ENCODE measurements at places on chromosomes 4 and X.

DNA sequence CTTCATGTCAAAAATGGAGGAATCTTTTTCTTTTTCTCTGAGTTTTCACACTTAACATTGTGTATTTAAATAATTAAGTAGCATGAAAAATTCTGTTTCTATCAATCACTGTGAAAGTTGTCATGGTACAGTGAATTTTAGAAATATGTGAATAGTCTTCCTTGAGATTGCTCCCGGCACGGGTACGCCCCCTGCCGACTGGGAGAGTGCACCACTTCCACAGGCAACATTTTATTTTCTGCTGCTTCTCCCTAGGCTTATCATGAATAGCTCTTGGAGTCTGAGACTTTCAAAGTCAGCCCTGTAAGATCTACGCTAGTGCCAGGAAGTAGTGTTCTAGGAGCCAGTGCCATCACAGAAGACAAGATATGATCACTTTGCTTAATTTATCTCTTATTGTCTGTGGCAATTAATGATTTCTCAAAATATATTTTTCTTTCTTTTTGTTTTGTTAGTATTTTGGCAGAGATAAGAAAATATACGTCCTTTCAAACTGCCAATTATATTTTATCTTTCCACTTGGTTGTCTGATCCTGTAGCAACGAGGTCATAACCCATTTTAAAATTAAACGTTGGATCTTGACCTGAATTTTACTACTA lies 763.8 kb upstream of the AADAT start:
- DNase-seq, result no peak

- DNase-seq, result no peak
Measured at GRCh38 chrX:15834827-15835595, 19.6 kb downstream of the AP1S2 start.

GRCh38 chrX:128622296-128622695 lies 570.1 kb upstream of the ACTRT1 start:
- DNase-seq, result peak; percentile 39

- no peak for DNase-seq
Measured at GRCh38 chr4:179415847-179416223, 1973.6 kb upstream of the AGA start.

DNA sequence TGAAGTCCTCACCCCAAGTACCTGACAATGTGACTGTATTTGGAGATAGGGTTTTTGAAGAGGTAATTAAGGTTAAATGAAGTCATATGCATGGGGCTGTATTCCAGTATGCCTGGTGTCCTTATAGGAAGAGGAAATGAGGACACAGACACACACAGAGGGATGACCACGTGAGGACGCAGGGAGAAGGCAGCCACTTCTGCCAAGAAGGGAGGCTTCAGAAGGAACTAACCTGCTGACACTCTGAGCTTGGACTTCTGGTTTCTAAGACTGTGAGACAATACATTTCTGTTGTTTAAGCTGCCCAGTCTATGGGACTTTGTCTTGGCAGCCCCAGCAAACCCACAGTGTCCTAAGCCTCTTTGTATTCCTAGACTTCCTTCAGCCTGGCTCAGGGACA lies 3.0 kb upstream of the SLC2A9 start:
- no peak for DNase-seq

- DNase-seq, result no peak
Measured at GRCh38 chr4:121693450-121693849, 3.3 kb downstream of the ANXA5 start.

DNA sequence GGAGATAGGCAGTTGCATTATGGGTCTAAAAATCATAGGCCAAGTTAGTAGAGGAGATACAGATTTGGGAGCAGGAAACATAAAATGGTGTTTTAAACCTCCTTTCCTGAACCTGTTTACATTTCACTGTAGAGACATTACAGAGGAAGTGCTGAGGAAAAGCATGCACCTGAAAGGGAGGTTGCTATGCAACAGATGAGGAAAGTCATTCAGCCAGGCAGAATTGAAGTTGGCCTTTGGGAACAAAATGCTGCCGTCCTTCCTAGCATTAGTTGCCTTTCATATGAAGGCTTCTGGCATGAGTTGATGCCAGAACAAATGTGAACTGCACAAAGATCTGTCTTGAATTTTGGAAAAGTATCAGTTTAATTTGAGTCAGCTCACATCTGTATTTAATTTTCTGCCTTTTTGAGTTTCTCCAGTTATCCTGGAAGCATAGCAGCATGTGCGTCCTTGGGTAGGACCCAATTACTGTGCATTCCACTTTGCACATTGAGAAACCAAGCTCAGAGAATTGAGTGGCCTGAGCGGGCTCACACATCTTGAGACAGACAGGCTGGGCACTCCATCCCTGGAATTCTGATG lies 38.2 kb downstream of the MAGED1 start:
- no peak for DNase-seq

GRCh38 chr4:118836301-118837120 lies 585 bp upstream of the SEC24D start:
- no peak for DNase-seq

GRCh38 chrX:13452283-13452682 lies 117.1 kb upstream of the EGFL6 start:
- DNase-seq, result no peak

DNA sequence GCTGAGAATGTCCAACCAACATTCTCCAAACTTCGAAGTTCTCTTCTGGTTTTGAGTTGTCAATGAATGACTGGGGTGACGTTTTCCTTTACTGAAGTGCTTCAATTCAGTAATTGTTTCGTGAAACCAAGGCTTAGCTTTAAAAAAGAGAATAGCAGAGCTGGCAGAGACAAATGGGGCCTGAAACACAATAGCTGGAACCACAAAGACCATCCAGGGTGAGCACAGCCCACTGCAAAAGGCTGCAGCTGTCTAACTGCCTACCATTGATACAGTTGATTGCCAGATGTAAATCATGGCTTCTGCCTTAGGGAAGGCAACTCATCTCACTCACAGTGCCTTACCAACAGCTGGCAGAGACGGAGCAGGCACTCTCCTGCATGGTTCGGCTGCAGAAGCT lies 78.7 kb upstream of the ZNF518B start:
- DNase-seq, result no peak

- DNase-seq, result no peak
Measured at GRCh38 chr4:48756689-48757220, 23.3 kb downstream of the FRYL start.

DNA sequence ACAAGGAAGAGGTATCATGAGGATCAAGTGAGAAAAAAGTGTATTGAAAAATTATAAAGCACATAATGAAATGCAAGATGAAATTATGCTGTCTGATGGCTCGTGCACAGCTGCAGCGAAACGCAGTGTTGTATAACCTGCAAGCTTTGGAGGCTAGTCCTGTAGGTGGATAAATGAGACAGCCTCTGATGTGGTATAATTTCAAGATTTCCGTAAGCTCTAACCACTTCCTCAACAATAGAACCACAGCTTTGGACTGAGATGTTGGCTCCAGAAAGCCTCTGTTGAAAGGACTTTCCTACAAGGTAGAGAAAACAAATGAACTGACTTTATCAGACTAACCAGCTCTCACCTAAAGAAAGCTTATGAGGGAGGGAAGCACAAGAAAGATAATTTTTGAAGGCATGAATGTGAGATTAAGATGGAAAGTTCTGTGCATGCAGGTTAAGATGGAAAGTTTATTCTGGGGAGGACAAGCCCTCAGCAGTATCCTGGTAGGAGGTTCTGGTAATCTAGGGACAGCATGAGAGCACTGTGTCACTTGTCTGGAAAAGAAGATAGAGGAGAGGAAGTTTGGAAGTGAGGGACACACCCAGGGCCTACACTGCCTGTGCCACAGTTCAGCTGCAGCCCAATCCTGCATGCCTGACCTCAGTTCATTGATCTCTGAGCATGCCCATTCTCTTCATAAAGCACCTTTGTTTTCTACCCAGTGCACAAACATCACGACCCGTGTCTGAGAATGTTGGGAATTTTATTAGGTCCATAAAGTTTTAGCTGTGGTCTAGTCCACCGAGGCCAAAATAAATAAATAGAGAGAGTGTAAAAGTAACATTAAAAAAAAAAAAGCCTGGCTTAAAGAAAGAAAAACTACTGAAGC lies 161.5 kb upstream of the SFRP2 start:
- no peak for DNase-seq

DNA sequence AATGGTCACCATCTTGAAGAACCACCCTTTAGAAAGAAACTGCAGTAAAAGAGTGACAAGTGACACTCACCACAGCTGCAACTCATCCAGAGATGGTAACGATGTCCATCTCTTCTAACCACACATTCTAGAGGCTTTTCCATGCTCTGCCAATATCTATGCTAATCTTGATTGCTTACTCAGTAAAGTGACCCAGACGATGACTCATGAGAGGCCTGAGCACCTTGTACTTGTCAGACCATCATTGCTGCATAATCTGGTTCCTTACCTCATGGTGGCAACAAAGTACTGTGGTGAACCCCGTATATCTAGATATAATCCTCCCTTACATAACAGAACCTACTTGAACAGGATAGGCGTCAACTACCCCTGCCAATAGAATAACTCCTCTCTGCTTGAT lies 75.6 kb downstream of the CCNG2 start:
- no peak for DNase-seq

GRCh38 chr4:8919651-8920288 lies 48.1 kb upstream of the HMX1 start:
- no peak for DNase-seq

DNA sequence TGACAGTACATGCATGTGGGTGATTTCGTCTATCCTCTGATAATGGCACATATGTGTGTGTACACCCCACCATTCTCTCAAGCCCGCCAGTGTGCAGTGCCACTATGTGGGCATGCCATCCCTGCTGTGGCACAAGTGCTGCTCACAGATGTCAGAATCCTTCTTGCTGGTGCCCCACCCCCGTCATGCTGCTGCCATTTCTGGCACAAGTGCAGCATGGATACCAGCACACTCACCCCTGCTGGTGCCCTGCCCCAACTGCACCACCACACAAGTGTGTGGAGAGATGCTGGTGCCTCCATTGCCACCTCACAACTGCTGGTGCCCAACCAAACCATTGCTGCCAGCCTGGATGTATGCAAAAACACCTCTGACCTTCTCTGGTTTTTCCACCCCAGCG lies 1133.8 kb downstream of the TECRL start:
- DNase-seq, result no peak

DNA sequence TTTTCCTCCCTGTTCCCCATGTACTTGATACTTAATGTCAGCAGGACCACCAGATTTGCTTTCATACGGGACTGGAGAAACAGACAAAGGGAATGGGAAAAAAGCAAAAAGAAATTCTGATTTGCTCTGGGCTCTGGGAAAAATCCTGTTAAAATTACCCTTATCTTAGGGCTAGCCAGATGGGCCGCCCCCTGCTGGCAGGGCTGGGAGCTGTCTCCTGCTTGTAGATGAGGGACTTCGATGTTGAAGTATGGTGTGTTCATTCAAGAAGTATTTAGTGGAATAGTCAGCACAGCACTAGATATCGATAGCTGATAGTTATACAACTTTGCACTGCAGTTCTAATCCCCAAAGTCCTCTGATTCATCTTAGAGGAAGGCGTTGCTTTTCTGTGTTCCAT lies 45.8 kb downstream of the BCORL1 start:
- peak; percentile 79 for DNase-seq

DNA sequence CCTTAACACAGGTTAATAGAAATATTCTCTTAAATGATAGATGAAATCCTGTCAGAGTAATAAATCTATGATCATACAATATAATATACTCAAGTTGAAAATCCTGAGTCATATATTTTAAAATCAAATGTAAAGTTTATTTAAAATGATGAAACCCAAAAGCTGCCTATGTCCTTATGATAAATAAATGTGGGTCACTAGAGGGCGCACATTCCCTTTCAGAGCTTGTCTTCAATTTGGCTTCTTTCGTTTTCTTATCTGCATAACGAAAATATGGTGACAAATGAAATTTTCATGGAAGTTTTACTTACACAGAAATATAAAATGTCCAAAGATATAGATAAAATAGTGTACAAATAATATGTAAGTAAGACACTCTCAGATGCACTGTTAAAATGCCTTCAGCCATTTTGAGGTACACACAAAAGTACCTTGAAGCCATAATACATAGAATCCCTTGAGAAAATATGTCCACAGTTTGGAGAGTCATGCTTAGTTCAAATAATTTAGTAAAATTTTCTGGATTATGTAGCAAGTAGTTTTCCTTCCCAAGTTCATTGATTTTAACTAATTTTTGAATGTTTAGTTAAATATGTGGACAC lies 680.4 kb downstream of the DMD start:
- no peak for DNase-seq

DNA sequence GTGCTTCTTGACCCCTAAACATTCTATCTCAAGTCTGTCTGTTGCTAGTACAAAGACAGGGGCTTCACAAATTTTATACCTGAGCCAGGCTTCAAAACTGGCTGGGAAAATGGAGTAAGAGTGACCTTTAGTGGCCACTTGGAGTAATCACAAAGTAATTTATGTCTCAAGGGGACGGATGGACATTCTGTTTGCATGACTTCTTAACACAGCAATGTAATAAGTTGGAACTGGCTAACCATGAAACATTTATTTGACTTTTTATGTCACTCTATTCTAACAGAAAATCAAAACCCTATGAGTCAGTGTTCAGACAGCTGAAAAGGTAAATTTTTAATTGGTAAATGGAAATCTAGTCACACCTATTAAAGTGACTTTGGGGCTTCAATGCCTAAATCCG lies 600.6 kb downstream of the ANKRD50 start:
- DNase-seq, result no peak

DNA sequence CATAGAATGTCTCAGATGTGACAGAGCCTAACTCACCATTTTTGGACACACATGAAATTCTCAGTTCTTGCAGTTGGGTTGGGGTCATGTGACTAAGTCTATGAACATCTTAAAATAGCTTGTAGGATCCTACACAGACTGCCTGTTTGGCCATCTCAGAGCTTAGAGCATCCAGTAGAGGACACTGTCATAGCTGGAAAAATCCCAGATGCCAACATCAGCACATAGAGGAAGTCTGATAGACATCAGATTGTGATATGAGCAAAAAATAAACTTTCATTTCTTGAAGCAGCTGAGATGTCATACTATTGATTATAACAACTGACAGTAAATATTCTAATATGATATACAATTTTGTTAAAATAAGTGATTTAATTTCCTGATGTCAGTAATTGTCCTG lies 207.1 kb downstream of the TRAM1L1 start:
- DNase-seq, result no peak

DNA sequence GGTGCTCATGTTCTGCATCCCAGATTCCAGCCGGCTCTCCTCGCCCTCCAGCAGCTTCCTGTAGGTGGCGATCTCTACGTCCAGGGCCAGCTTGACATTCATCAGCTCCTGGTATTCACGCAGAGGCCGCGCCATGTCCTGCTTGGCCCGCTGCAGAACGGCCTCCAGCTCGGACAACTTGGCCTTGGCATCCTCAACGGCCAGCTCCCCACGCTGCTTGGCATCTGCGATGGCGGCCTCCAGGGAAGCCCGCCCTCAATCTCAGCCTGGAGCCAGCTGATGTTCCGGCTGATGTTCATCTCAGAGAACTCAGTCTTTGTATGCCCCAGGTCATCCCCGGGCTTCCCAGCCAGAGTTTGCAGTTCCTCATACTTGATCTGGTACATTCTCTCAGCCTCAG lies 431.8 kb upstream of the DIPK2B start:
- no peak for DNase-seq
